ENCODE measurements at places on chromosomes 1 and 21.

GRCh38 chr1:199218065-199218464, 579.2 kb downstream of the PTPRC start:
- no peak for DNase-seq

DNA sequence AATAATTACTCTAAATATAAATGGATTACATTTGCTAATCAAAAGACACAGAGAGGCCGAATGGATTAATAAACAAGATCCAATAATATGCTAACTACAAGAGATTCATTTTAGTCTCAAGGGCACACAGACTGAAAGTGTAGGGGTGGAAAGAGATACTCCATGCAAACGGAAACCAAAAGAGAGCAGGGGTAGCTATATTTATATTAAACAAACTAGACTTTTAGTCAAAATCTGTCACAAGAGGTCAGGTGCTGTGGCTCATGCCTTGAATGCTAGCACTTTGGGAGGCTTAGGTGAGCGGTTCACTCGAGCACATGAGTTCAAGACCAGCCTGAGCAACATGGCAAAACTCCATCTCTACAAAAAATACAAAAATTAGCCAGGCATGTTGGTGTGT, 33.6 kb upstream of the DISP1 start:
- no peak for DNase-seq

- no peak for DNase-seq
Observed at GRCh38 chr1:187383366-187383765, 554.6 kb downstream of the PLA2G4A start.

GRCh38 chr1:16907870-16908758, 12.3 kb downstream of the RNU1-2 start:
- DNase-seq = no peak

- no peak for DNase-seq
Observed at GRCh38 chr1:92739669-92740524, 45.0 kb downstream of the EVI5 start.

DNA sequence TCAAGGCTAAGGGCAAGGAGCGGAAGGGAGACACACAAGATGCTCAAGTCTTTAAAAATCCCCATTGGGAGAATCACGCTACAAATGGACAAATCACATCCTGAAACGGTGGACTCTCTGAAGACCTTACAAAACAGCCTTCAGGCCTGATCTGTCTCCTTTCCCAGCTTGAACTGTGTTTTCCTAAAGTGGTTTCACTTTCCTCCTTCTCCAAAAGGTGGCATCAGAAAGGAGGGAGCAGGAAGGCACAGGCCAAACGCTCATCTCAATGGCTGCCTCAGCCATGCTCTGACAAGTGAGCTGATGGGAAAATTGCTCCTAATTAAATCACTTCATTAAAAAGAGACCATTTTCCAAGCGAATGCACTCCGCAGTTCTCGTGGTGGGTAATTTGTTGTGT, 47.7 kb downstream of the UTP25 start:
- DNase-seq = no peak

GRCh38 chr1:93695411-93696005, 13.9 kb upstream of the BCAR3 start:
- no peak for DNase-seq

- DNase-seq = no peak
Observed at GRCh38 chr1:9882296-9882944, 27.6 kb downstream of the CTNNBIP1 start.

DNA sequence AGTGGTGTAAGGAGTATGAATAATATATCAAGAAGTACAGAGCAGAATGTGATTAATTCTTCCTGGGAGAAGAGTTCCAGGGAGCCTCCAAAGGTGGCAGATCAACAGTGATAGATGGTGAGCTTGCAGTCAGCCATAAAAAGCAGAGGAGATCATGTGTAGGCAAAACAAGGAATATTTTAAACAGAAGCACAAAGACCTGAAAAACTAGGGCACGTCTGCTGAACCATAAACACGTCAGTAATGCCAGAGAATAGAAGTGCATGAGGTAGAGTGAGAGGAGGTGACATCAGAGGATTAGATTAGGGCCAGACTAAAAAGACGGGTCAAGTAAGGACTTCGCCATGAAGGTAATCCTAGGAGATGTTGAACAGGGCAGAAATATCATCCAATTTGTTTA, 151.8 kb downstream of the EIF4G3 start:
- no peak for DNase-seq
